ENCODE measurements at places on chromosomes 1 and 21.

DNA sequence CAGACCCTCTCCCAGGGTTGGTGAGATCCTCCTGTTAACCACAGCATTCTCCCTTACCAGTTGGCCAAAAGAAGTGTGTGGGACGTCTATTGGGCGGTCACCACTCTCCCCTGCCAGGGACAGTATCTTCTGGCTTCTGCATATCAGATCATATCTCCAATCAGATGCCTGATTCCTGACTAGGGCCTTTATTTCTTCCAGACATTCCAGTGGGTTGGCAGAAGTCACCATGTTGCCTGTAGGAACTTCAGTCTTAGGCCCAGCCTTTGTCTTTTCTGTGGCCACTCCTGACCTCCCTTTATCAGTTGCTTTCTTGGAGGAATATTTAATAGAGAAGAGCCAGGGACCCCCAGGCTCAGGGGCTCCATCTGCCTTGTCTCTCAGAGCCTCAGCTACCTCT is 130.4 kb upstream of the F3 start:
- DNase-seq = no peak

- peak; percentile 9 for DNase-seq
Observed at GRCh38 chr1:162680419-162681121, 48.3 kb downstream of the DDR2 start.

GRCh38 chr1:220533504-220534109 is 5.7 kb downstream of the MARK1 start:
- DNase-seq = no peak

- peak; percentile 16 for DNase-seq
Observed at GRCh38 chr1:242454262-242455051, 70.0 kb downstream of the PLD5 start.

DNA sequence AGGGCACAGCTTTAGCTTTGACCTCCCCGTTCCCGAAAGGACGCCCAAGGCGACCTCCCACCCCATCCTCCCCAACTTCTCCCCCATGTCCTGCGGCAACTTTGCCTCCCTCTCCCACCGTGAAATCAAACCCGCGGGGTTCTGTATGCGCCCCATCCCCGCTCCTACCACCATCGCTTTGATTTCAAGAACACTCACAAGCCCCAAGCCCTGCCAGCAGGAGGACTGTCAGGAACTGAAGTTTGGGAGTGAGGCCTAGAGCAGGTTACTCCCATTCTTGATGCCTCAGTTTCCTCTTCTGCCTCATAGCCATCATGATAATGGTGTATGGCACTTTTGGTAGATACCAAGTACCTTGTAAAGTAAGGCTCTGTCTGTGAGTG is 2.3 kb downstream of the PTPRU start:
- no peak for DNase-seq

- no peak for DNase-seq
Observed at GRCh38 chr1:110638058-110638457, 31.9 kb upstream of the KCNA2 start.

DNA sequence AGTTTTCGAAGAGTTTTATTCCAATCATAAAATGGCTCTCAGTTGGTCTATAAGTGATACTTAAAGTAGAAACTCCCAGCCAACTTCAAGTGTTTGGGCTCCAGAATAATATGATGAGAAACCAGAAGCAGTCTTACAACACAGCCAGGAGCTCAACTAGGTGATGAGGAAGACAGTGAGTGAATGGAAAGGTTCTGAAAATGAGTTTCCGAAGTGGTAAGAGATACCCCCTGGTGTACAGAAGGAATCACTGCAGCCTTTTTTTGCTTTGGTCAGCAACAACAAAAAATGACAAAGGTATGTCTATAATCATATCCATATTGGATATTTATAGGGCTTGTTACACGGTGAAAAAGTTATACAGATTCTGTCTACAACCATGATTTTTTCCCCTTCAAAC is 16.5 kb downstream of the KRTAP19-1 start:
- DNase-seq = no peak

GRCh38 chr1:111270771-111271463 is 19.7 kb upstream of the CHIA start:
- DNase-seq = no peak

- DNase-seq = no peak
Observed at GRCh38 chr1:29213055-29213454, 17.7 kb downstream of the MECR start.

DNA sequence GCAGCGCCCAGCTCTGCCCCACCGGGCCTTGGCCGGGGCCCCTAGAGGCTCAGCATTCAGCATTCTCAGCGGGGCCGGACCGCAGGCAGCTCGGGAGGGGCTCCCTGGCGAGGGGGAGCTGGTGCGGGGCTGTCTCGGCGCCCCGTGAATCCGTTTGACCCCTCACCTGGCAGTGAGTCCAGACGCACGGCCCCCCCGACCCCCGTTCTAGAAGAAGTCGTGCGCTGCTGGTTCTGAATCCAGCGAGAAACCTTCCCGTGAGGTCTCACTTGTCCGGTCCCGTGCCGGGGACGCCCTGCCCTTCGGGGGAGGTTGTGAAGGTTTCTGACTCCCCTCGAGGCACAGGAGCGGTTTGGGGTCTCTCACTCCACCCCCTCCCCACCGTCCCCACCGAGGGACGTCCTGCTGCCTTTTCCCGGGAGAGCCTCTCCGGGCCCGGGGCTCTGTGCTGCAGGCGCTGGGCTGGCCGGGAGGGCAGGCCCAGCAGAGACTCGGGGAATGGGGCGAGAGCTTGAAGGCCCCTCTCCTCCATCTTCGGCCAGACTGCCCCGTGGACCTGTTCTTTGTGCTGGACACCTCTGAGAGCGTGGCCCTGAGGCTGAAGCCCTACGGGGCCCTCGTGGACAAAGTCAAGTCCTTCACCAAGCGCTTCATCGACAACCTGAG is 655 bp downstream of the COL6A1 start:
- DNase-seq = no peak

DNA sequence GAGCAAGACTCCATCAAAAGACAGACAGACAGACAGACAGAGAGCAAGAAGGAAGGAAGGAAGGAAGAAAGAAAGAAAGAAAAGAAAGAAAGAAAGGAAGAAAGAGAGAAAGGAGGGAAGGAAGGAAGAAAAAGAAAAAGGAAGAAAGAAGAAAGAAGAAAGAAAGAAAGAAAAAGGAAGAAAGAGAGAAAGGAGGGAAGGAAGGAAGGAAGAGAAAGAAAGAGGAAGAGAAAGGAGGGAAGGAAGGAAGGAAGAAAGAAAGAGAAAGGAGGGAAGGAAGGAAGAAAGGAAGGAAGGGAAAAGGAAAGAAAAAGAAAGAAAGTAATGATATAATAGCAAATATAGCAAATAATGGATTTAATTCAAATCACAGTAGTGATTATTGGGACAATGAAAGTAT is 32.7 kb downstream of the CHML start:
- no peak for DNase-seq

DNA sequence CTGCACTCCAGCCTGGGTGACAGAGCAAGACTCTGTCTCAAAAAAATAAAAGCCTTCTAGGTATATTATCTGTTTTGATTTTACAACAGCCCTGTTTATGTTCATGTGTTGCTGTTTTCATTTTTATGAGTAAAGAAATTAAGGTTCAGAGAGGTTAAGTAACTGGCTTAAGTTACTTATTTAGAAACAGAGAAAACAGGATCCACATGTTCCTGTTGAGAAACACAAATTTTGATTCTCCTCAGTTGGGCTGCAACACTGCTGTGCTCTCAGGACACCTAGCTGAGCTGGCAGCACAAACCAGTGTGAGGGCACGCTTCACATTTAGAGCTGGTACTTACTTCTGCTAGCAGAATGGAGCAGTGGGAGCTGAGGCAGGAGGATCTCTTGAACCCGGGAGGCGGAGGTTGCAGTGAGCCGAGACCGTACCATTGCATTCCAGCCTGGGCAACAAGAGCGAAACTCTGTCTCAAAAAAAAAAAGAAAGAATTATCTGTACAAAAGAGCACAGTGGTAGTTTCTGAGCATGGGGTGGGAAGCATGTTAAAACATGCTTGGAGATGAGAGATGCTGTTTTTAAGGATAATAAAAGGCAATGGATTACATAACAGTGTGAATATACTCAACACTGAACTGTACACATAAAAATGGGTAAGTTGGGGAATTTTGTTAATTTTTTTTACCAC is 2.4 kb downstream of the SPRTN start:
- DNase-seq = no peak

DNA sequence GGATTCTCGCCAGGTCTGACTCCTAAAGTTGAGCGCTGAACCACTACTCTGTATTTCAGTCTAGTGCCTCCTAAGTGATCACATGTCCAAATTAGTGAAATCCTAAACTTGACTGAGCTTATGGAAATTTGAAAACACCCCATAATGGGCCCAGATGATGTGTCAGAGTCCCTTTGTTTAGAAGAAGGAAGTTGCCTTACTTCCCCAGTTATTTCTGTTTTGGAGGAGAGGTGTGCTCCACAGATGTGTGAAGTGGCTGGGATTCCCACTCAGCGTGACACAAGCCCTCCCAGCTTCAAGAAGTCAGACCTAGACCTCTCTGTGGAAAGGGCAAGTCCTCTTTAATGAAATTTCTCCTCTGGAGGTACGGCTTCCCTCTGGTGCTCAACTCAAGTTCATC is 188.8 kb downstream of the TTLL7 start:
- DNase-seq = peak; percentile 29

DNA sequence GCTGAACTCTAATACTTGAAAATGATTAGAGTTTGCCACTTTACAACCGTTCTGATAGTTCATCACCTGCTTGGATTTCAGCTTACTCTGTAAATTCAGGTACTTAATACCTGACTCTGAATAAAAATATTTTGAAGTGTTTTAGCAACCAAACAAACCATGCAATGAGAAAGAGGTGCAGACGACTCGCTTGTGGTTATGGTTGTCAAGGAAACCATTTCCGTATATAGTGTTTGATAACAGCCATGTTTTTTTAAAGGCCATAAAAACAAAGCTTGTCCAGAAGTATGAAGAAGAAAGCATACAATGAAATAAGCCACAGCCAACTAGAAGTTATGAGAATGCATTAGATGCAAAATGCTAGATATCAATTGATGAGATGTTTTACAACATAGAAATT is 167.2 kb upstream of the HMCN1 start:
- no peak for DNase-seq

- no peak for DNase-seq
Observed at GRCh38 chr1:78071696-78072095, 25.9 kb downstream of the GIPC2 start.

- no peak for DNase-seq
Observed at GRCh38 chr21:41282412-41282811, 34.2 kb upstream of the FAM3B start.

GRCh38 chr1:113197719-113198330 is 124.8 kb downstream of the LRIG2 start:
- DNase-seq = no peak

DNA sequence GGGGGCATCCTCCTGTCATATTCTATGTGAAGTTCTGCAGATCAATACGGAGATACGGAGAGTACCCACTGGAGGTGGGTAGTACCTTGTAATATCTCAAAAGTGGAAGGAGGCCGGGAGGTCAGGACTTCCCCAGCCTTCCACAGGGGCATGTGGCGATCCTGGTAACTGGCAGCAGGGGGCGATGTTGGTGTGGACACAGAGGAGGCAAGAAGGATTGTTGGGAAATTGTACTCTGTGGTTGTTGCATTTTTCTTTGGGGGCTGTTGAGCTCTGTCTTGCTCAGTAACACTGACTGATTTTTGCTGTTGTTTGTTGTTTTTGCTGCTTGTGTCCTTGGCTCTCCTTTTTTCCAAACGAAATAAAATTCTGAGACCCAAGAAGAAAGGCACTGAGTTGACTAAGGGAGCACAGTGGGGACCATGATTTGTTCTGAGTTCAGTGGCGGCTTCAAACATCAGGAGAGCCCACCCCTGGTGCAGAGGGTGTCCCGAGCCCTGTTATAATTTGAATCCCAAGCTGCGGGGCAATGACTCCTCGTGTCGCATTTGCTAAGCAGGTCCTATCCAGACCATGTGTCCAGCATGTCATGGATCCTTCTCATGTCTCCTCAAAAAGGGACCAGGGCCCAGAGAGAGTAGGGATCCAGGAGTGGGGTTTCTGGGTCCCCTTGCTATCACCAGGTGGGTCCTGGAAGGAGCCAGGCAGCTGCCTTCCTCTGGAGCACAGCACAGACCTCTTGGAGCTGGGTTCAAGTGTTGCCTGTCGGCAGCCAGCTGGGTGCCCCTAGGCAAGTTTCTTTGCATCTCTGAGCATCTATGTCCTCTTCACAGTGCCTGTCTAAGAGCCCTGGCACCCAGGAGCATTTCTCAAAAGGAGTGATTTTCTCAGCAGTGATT is 22.8 kb downstream of the LHX4 start:
- DNase-seq = no peak

GRCh38 chr1:11461531-11462137 is 17.3 kb upstream of the DISP3 start:
- DNase-seq = peak; percentile 40

DNA sequence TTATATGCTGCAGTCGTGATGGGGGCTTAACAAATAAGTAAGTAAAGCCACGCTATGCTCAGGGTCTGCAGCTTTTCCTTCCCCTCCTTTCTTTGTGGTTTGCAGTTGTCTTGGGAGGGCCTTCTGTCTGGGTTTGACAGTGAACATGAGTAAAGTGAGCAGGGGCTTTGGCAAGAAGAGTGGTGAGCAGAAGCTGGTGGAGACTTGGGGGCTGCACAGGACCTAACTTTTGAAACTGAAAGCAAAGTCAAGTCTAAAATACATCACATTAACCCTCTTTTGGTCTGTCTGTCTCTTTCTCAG is 368.6 kb upstream of the VAMP3 start:
- no peak for DNase-seq

DNA sequence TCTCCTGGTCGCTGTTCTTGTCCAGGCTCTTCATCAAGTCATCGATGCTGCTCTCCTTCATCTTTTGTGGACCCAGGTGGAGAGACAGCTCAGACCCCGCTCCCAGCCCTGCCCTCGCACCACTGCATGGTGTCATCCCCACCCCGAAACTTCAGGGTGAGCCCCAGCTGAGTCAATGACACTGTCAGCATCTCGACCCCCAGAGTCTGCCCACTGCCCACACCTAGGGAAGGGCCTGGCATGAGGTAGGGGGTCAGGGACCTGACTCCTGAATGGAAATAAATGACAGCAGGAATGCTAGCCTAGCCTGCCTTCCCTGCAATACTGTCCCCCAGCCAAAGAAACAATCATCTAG is 1.6 kb upstream of the S100A6 start:
- DNase-seq = no peak

DNA sequence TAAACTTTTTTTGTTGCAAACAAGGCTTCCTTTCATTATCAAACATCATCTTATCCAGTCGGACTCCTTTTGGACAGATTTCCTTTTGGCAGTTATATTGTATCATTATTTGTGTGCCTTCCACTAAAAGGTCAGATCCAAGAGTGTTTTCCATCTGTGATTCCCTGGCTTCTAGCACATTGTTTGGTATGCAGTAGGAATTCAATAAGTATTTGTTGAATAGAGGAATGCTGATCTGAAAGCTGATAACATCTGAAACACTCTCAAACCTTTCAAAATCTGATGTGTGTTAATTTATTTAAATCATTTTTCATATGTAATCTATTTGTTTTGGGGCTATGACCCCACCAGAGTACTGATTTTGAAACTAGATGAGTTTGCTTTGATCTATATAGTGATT is 39.0 kb downstream of the NDC1 start:
- peak; percentile 5 for DNase-seq

GRCh38 chr1:226100436-226101391 is 38.2 kb downstream of the H3-3A start:
- no peak for DNase-seq
